IMR-90 (cell line): ENCODE measurements at places on chromosomes 6 and 20. TPM values are rescaled to one million over a fixed set of nuclear protein-coding genes. Genes with fewer than 3 reads are reported as not detected.

MEP1A gene
- polyA plus RNA-seq: not detected in 2 replicates

DDAH2 gene
- 57.9 and 58.4 TPM in 2 replicates for polyA plus RNA-seq

GPLD1 gene
- polyA plus RNA-seq: 0.05 and 0.11 TPM in 2 replicates

GSTA3 gene
- not detected in 2 replicates for polyA plus RNA-seq

ZSCAN23 gene
- 0.89 and 1.7 TPM in 2 replicates for polyA plus RNA-seq
